Umbilical cord (tissue), 2 donors: ENCODE measurements at places on chromosomes 1 and 21. TPM values are rescaled to one million over a fixed set of nuclear protein-coding genes. Genes with fewer than 3 reads are reported as not detected.

DNA sequence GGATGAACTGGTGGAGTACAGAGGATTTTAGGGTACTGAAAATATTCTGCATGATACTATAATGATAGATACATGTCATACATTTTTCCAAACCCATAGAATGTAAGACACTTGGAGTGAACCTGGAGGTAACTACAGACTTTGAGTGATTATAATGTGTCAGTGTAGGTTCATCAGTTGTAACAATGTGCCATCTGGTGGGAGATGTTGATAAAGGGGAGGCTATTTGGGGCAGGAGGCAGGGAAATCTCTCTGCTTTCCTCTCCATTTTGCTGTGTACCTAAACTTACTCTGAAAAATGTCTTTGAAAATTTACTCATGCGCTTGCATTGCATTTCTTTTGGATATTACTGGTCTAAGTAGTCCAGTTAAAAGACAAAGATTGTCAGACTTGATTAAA lies 35.2 kb downstream of the PTBP2 start:
- DNase-seq: no peak

DNA sequence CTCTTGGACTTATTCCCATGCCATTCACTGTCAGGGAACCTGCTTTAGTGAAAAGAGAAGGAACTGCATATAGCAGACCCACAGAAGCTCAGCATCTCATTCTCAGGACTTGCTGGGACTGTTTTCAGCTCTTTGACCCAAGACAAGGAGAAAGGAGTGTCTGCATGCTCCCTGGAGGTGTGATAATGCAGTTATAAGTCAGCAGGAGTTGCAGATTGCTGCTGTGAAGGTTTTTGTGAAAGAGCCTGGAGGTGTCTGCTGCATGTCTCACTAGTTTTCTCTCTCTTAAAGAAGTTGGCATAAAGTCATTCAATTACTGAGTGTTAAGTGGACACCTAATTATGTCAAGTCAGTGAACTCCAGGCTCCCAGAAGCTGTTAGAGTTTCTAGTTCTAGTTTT lies 343.4 kb downstream of the BRINP2 start:
- no peak for DNase-seq

Gene SLC30A10
- total RNA-seq: 3.6 TPM

GRCh38 chr1:232621050-232621449 lies 8.9 kb downstream of the SIPA1L2 start:
- no peak for DNase-seq

Gene BTBD8
- 13.2 TPM for total RNA-seq

- DNase-seq: peak; percentile 34
Observed at GRCh38 chr1:164780863-164781262, 221.9 kb downstream of the PBX1 start.

GRCh38 chr1:81208441-81208840 lies 592.3 kb upstream of the ADGRL2 start:
- no peak for DNase-seq

GRCh38 chr1:43482215-43482614 lies 28.5 kb upstream of the HYI start:
- DNase-seq: no peak

Gene RGS4
- total RNA-seq: 72.0 TPM

DNA sequence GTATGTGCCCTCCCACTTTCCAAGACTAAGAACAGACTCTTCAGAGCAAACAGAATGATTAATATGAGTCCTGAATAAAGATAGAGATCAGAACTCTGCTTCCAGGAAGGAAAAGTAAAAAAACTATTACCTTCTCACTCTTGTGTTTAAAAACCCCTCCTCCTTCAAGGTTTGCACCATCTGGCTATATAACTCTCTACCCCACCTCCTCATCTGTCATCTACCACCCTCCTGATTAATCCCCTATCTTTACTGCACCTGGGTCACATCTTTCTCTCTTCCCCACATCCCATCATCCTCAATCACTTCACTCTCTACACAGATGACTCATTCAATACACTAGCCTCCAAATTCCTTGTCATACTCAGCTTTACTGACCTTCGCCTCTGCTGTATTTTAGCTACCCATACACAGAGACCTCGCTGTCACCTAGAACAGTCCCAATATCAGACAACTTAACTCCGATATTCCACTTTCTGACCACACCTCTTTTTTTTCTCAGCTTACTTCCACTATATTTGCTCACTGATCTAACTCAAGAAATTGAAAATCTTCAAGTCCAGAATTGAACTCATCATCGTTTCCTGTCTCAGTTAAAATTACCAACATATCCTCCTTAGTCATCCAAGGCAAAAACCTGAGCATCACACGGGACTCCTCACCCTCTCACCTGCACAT lies 3.7 kb downstream of the SCMH1 start:
- DNase-seq: no peak

GRCh38 chr1:75234562-75234961 lies 100.4 kb downstream of the LHX8 start:
- DNase-seq: no peak

Gene CHI3L2
- total RNA-seq: 0.72 TPM

DNA sequence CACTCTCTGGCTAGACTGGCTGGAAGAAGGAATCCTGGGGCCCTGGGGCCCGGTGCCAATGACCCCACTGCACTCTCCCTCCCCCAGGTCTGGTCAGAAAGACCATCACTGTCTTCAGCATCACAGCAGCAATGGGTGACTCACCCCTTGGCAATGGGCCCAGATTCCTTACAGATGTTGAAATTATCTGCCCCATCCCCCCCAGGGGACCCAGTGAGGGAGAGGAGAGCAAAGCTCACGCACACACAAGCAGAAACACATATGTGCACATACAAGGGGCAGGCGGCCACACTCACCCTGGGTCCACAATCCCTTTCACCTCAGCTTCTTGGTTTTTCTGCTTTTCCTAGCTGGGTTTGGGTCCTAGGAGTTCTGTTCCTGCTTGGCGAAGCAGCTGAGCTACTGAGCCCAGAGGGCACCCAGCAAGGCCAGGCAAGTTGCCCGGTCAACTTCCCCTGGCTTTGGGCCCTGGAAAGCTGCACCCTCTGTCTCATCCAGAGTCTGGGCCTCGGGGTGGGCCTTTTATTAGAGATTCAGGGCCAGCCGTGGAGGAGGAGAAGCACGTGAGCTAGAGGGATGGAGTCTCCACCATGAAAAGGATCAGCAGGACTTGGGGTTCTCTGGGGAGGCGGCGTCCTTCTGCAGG lies 2.6 kb downstream of the COL16A1 start:
- DNase-seq: peak; percentile 98

Gene SLC45A3
- total RNA-seq: 3.6 TPM
